T-helper 1 cell (primary cell): ENCODE measurements at places on chromosomes 16 and 17.

DNA sequence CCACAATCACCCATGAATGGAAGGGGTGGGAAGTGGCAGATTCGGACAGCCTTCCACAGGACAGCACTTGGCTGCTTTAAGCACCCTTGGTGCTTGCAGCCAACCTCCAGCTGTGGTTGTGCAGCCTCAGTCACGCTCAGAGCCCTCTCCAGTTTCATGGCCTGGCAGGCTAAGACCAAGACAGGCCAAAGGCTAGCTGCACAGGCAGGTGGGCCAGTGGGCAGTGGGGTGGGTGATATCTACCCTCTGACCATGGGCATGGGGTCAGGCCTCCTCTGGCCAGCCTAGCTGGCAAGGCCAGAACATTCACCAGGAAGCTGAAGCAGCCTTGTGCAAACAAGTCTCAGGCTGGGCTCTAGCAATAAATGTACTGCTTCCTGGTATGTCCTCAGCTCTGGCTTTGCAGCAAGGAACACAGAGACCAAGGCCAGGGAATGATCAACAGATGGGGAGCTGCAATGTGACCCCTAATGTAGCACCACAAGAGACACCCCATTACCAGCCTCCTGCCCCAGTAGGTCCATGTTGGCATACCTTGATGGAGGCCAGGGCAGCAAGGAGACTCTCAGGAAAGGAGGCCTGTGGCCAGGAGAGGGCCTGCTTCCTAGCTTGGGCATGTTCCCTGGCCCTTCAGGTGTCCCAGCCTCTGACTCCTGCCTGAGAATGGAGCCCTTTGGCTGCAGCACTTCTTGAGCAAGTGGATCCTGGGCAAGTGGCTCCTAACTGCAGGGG is 20.9 kb downstream of the HSD11B2 start:
- no peak for DNase-seq

DNA sequence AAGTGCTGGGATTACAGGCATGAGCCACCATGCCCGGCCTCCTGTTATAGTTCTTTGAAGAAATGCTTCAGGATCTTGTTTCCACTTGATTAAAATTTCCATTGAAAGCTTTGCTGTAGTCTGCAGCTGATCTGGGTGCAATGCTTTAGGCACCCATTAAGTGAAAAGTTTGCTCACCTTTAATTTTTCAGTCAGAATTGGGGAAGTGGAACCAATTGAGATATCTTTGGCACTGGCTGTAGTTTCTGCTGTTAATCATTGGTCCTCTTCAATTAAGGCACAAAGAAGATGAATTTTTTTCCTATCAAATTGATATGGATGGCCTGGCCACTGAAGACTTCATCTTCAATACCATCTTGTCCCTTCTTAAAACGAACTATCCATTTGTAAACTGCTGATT is 336.1 kb upstream of the TBX2 start:
- DNase-seq: no peak

- DNase-seq: no peak
Measured at GRCh38 chr16:73016488-73016830, 31.5 kb downstream of the ZFHX3 start.

- DNase-seq: no peak
Measured at GRCh38 chr17:8649157-8650118, 18.9 kb upstream of the MYH10 start.

GRCh38 chr16:11674001-11674817 is 6.0 kb downstream of the SNN start:
- no peak for DNase-seq

DNA sequence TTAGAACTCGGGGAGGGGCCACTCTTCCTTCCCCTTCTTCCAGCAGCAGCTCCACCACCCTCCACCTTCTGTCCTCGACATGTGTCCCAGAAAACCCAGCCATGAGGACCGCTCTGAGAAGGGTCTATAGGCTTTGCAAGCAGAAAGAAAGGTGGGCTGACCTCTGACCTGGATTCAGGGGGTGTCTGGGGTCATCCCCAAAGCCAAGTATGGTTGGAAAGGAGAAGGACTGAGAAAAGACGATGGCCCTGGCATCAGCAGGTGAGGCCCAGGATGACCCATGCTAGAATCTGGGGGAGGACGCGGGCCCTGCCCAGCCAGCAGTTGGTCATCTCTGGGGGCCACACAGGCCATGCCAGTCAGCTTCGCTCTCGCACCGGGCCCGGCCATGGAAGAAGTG is 6.1 kb upstream of the SMIM5 start:
- DNase-seq: no peak

DNA sequence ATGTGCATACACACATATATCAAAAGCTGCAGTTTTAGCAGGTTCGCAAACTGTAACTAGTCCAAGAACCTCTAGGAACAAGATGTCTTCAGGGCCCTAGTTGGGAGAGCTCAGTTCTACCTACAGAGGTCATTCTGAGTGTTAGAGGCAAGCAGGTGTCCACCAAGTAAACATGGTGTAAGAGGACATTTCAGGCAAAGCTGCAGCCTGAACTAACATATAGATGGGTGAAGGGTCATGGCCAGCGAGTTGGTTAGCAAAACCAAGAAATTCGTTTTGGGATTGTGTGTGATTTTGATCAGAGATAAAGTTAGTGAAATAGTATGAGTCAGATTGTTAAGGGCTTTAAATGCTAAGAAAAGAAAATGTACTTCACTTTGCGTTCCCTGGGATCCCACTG is 24.6 kb downstream of the C17orf75 start:
- DNase-seq: no peak

- no peak for DNase-seq
Measured at GRCh38 chr16:27286451-27286850, 17.9 kb upstream of the NSMCE1 start.

DNA sequence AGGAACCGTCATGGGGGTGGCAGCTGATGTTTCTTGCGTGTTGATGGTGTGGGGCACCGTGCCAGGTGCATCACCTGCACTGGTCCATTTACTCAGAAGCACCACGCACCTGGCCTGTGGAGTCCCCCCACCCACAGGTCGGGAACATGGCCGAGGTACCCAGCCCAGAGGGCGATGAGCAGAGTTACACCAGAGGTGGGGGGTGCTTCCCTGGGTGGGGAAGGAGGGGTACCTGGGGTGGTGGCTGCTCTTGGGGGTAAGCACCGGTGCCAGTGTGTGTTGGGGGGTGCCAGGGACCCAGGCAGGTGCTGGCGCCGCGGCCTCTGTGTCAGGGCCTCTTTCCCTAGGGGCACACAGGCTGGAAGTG is 5.0 kb upstream of the ZNF750 start:
- no peak for DNase-seq

GRCh38 chr17:62631086-62631935 is 3.8 kb downstream of the MRC2 start:
- no peak for DNase-seq

DNA sequence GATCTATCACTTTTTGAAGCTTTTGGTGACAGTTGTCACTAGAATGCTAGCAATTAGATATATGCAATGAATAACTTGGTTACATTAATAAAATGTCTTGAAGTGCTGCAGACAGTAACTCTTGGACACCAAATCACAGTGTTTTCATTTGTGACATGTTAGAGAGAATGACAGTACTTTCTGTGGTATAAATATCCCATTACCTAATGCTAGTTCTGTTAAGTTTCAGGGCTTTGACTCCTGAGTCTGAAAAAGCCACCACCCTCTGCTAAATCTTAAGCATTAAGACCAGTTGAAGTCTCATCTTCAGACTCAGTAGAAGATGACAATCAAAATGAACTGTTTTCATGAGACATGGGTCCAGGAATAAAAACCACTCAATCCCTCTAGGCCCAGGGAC is 10.6 kb upstream of the CPHXL2 start:
- DNase-seq: no peak

DNA sequence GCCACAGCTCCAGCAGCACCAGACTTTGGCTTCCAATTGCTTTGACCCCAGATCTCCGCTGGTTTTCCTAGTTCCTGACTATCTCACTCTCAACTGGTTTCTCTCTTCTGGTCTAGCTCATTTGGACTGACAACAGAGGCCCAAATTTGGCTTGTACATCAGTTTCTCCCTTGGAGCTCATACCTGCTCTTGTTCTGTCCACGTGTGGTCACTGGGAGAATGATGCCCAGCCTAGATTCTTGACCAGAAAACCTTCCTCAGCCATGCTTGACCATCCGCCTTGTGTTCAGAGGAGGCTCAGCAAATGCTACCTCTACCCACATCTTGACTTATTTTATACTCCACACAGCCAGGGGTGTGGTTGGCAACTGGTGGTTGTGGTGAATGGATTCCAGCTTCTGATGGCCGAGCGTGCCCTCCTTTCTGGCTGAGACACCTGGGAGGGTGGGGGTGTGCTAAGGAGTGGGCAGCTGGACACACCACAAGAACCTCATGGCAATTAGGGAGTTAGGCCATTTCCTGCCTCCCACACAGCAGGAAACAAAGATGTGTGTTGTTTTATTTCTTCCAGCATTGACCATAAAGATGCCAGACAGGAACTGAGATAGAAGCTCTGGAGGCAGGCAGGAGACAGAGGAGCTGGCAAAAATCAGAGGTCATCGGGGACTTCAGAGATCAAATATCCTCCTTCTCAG is 93.8 kb upstream of the FAM20A start:
- DNase-seq: no peak

- DNase-seq: peak; percentile 35
Measured at GRCh38 chr17:29292992-29293889, 707 bp downstream of the NUFIP2 start.

GRCh38 chr16:78804058-78804735 is 704.7 kb downstream of the WWOX start:
- no peak for DNase-seq

DNA sequence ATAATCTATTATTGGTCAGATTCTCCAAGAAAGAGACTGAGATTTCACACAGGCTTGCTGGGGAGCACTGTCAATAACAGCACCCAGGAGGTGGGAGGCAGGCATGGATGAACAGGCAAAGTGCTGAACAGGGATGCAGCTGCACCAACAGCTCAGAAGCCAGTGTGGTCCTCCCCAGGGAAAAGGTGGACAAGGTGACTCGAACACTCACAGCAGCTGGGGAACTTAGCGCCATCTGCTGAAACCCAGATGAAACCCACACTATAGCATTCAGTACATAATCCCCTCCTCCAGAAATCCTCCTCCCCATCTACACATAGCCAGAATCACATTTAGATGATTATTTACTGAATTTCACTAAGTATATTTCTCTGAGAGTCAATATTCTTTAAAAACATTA is 255.2 kb upstream of the WSB1 start:
- DNase-seq: no peak
